Amygdala (tissue), 56 donors: ENCODE measurements at places on chromosomes 3 and 15.

GRCh38 chr3:58490860-58491501, 915 bp upstream of the KCTD6 start:
- no peak for DNase-seq

DNA sequence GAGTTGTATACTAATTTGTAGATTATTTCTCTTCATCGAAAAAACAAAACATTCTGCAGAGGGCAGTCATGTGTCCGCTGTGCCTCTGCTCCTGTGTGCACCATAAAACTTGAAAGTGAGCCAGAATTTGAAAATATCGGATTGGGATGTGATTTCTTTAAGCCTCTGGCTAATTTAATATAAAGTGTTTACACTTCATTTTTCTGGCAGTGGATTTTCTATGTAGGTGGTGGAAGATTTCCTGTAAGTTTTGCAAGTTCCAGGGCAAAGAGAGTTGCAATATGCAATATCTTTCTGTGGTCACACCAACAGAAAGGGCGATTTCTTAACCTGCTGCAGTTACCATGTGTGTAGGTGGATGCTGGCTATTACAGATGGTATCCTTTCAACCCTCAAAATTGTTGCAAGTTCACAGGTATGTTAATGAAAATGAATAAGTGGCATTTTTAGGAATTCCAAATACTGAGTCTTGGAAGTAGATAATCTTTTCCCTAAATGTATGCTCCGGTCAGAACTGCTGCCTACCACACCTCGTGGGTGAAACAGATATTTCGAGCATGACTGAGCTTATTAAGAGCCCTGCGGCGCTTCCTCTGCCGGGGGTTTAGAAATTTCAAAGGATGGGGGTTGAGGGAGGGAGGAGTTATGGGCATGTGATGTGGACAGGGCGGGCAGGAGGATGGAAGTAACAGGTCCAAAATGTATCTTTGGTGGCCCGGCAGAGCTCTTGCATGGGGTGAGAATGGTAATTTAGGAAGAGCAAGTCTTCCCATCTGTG, 134.0 kb downstream of the PGPEP1L start:
- DNase-seq: no peak

GRCh38 chr3:128823631-128824030, 55.8 kb upstream of the ACAD9 start:
- no peak for DNase-seq

- DNase-seq: no peak
Measured at GRCh38 chr15:75573648-75574384, 5.3 kb downstream of the PTPN9 start.

GRCh38 chr3:72782521-72782920, 65.7 kb downstream of the SHQ1 start:
- no peak for DNase-seq

DNA sequence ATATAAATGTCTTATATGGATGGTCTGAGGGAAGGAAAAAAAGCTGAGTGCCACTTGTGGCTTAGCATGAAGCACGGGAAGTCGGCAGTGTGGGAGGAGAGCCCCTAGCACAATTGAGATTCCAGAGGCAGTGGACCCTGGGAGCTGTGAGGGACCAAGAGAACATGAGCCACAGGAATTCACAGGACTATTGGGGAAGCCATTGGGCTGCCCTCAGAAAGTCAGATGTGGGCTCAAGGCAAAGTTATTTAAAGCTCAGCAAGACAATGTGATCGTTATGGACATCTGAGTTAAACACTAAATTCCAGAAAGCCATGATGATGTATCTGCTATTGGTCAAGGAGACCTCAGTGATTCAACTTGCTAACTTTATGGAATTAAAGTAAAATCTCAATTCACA, 380.8 kb upstream of the IL12A start:
- DNase-seq: no peak

- no peak for DNase-seq
Measured at GRCh38 chr15:61025781-61026180, 203.3 kb downstream of the RORA start.

DNA sequence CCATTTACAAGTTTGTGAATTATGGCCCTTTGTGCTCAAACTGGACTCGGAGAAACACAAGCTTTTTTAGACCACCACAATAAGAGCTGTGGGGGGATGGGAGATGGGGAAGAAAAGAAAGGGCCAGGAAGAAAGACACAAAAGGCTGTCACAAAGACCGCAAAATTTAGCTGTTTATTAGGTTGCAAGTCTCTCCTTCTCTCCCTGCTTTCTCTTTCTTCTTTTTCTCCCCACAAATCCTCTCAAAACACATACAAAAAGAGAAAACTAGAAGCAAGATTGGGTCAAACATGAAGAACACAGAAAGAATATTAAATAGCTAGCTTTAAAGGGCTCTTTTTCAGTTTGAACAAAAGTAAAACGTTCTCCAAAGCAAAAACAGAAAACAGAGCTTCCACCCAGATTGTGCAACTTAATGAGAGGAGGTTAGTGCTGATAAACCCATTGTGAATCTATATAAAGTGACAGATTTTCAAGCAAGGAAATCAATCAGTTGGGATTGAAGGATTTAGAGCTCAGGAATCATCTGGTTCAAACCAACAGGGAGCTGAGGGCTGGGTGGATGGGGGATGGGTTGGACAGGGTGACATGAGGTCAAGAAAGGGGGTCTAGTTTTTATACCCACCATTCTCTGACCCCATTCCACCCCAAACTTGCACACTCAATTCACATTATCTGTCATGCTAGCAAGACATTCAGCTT, 87.3 kb downstream of the DHX30 start:
- DNase-seq: no peak

GRCh38 chr3:10357592-10358308, 36.8 kb upstream of the SEC13 start:
- no peak for DNase-seq

GRCh38 chr3:143535994-143536784, 312.1 kb downstream of the SLC9A9 start:
- DNase-seq: no peak

DNA sequence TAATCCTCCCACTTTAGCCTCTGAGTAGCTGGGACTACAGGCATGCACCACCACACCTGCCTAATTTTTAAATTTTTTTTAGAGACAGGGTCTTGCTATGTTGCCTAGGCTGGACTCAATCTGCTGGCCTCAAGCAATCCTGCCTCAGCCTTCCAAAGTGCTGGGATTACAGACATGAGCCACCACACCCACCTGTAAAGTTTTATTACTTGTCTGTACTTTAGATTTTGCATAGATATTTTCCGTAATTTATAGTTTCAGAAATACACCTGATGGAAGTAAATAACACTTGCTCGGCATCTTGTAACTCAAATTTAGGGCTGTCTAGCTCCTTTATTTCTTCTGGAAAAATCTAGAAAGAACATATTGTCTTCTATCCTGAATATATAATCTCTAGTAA, 5.8 kb downstream of the DZIP3 start:
- no peak for DNase-seq

DNA sequence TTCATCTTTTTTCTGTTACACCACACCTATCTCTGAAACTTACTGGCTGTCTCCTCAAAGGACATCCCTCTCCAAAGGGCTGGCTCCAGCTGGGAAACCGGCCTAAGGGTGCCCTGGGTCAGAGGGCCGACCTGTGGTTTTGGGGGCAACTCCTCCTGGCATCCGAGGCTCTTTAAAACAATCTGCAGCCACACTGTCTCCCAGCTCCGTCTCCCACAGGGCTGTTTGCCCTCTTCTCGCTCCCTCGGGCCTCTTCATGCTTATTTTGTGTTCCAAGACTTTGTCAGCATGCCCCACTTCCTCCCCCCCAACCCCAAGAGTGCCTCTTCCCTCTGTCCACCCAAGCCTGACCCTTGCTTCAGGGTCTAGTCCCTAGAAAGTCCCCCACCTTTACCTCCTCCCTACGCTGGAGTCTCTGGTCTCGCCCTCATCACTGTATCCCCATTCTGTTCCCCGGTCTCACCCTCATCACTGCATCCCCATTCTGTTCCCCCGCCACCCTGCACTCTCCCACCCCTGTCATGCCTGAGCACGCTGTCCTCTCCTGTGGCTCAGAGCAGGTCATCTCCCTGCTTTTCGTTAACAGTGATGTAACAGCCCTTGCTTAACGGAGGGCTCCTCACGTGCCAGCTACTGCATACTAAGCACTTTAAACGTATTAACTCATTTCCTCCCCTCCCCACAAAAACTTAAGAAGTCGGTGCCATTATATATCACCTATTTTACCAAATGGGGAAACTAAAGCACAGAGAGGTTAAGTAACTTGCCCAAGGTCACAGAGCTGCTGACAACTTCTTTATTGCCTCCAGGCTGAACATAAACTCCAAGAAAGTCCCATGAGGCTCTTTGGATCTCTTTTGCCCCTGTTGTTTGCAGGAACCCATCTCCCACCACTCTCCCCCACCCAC, 1.1 kb upstream of the CSK start:
- no peak for DNase-seq

DNA sequence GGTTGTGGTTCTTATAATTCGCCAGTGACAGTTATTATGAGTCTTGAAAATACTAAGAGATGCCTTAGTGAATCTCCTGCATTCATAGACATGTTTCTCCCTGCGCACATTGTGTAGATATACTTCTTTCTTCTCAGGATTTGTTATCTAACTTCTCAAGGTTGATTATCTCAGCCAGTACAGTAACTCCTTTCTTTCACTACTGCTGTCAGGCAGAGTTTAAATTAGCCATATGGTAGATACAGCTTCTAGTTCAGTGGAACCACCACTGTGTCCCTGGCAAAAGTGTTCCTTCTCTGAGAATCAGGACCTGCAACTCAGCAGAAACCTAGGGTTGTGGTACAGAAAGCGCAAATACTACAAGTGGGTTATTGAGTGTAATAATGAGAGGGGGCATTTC, 175.0 kb upstream of the SGO1 start:
- no peak for DNase-seq

DNA sequence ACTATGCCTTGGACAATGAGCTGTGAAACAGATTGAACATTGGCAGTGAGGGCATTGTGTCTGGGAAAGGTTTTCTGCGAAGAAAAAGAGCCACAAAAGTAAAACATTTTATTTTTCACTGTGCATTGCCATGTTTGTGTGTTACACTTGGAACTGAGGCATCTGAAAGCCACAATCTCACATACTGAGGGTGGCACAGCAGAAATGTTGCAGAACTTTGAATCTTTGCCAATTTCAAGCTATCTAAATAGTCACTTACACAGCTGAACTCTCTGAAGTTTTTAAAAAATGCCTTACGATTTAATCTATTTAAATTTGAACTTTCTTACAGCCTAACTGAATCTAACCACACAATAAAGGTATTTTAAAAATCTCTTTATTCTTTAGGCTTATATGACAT, 154.1 kb upstream of the GRM7 start:
- DNase-seq: no peak

DNA sequence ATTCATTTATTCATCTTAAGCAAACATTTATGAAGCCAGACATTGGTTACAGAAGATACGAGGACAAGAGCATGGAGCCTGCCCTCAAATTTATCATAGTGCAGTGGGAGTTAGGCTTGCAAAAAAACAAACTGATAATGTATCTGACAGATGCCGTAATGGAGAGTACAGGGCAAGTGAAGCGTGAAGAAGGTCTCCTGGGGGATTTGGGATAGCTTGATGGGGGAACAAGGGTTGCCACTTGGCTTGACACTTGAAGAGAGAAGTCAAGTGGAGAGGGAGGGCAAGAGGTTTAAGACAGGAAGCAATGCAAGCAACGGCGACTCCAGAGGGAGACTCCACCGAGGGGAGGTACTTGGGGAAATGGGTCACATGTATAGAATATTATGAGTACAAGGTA, 129.3 kb downstream of the SSR3 start:
- no peak for DNase-seq

DNA sequence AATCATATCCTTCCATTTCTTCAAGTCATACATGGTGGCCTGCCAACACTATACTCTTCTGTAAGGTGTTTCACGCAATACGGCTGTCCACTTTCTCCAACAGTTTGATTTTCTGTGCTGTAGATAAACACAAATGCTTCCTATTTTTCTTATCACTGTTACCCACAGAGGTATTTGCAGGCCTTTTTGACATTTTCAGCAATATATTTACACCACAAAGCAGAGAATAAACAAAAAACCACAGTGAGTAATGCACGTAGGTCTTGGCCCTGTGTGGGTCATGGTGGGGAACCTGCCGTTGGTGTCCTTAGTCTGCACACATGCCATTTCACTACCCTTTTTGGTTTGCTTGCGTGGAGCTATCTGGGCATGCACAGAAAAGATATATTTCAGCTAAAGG, 59.5 kb downstream of the LRRC28 start:
- no peak for DNase-seq

DNA sequence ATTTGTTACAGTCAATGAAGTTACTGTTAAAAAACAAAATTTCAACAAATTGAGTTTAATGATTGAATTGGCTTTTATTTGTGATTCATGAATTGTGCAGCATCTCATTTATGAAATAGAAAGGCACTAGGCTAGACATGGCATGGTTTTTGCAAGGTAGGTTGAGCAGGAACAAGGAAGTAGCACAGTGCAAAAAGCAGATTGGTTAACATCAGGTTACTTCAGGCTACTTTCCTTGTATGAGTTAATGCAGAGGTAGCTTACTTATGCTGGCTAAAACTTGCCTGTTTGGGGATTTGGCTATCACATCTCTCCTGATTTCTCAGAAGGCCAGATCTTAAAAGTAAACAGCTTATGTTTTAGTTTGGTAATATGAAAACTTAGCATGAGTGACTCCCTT, 23.0 kb upstream of the SV2B start:
- no peak for DNase-seq

DNA sequence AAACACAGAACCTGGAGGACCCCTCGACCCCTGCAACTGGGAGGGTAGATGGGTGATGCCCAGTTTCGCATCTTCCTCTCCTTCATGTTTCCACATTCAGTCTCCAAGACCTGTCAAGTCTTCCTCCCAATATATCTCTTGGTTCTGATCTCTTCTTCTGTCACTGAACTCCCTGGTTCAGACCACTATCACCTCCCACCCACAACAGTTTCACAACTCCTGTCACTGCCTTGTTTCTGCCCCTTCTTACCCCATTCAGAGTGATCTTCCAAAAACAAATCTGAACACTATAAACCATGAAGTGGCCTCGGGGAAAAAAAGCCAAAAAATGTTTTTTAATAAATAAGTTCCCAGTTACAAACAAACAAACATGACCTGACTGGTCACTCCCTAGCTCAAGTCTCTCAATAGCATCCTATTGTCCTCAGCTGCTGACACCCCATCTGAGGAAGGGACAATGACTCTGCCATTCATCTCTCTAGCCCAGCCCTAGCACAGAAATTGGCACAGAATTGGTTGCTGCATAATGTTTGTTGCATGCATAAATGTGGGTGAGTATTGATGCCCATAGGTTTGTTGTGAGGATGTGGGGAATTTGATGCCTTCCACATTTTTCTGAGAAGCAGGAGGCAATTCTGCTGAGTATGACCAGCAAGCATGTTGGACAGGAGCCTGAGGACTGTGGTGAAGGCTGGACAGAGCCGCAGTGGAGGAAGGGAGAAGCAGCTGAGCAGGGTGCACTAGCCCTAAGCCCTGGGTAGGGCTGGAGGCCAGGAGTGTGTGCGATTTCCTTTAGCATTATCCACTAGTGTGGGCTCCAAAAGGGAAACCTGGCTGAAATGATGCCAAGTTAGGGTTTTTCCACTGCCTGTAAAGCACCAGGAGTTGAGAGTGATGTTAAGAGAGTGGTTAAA, 12.2 kb upstream of the XYLB start:
- no peak for DNase-seq

- DNase-seq: no peak
Measured at GRCh38 chr3:11629716-11630115, 14.0 kb downstream of the VGLL4 start.
